ENCODE measurements at places on chromosomes 11 and 22.

- no peak for DNase-seq
These were observed 360.5 kb downstream of the DLG2 start for GRCh38 chr11:85266646-85267045.

DNA sequence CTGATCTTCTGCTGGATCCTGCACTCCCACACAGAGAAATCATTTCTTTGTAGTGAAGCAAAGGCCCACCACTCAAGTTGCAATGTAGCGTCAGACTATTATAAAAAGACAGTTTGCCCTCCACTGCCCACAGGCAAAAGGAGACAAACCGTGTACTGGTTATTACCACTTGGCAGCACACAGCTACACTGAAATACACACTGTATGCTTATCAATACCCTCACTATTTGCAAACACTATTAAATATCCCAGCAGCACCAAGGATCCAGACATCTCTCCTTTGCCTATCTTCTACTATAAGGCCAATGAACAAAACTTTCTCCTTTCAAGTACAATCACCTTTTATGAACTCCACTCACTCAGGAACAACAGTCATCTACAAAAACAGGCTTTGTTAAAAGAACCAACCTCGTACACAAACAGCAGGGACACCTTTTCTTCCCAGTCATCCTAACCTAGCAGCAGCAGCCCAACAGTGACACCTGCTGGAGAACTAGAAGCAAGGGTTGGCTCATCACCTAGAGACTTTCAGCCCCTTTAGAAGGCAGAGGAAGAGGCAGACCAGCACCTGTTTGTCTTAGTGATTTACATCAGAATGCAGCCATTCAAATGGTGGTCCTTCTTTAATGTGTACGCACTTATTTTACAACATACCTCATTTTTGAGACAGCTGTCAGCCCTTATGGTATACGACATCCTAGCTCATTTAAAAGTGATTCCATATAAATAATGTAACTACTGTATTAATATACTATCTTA lies 56.1 kb downstream of the AMBRA1 start:
- peak; percentile 61 for DNase-seq

DNA sequence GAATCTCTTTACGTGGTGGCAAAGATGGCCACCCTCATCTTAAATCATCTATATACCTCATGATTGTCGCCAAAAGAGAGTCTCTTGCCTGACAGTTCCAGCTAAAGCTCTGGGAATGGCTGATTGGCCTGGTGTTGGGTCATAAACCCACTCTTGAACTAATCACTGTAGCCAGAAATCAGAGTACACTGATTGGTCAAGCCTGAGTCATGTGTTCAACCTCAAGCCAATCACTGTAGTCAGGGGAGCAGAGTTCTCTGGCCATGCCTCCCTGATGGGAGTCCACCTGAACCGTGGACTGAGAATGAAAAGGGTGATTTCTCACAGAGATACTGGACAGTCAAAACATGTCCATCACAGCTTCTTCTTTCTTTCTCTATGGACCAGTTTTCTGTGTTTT lies 45.8 kb downstream of the RCN1 start:
- DNase-seq = no peak

GRCh38 chr22:39871008-39871798 lies 22.4 kb downstream of the ENTHD1 start:
- DNase-seq = no peak

- no peak for DNase-seq
These were observed 37.4 kb downstream of the DUSP8 start for GRCh38 chr11:1534682-1535081.

DNA sequence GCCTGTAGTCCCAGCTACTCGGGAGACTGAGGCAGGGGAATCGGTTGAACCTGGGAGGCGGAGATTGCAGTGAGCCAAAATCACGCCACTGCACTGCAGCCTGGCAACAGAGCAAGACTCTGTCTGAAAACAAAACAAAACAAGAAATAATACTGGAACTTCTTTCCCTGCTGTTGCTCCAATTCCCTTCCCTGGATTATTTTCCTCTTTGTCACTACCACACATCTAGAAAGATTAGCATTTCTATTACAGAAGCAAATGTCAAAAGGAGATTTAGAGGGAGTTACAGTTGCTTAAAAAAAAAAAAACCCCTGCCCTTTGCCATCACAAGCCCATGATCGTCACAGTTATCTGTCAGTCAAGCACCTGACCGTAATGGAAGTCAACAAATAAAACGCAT lies 17.7 kb upstream of the SCGB1D1 start:
- DNase-seq = no peak

- no peak for DNase-seq
These were observed 45.0 kb downstream of the PDE2A start for GRCh38 chr11:72629266-72629665.

- DNase-seq = no peak
These were observed 3.4 kb upstream of the TAB1 start for GRCh38 chr22:39395936-39396796.

- DNase-seq = no peak
These were observed 24.6 kb downstream of the MMP27 start for GRCh38 chr11:102680945-102681344.

DNA sequence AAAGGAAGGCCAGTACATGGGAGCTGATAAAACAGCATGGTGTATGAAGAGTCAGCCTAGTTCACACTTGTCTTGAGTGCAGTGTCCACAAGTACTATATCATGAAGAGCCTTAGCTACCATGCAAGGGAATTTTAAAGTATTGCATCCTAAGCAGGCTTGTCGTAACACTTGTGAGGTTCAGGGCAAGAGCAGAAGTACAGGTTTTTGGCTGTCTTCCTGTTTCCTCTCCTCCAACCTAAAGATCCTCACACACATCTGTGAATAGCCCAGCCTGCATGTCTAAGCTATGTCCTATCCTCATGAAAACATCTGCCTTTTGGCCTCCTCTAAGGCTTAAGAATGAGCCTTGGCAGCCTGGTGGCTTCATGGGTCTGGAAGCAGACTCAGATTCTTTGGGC lies 34.6 kb upstream of the TMEM123 start:
- DNase-seq = no peak

- DNase-seq = no peak
These were observed 126.3 kb upstream of the ASPHD2 start for GRCh38 chr22:26302726-26303125.

DNA sequence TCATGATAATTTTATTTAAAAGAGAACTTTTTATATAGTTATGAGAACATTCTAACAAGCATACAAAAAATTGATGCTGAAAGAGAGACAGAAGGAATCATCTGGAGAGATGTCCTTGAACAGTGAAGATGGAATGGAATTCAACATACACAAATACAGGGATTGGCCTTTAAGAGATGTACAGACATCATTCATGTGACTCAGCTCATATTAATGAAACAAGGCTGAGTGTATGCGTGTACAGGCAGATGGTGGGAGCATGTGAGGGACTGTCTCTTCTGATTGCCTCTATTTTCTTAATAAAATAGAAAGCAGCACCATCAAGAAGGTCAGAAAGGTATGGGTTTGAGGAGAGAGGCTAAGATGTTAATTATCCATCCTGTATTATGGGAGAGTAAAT lies 793.3 kb downstream of the CNTN5 start:
- no peak for DNase-seq

- DNase-seq = peak; percentile 64
These were observed 81.0 kb downstream of the BUD13 start for GRCh38 chr11:116691771-116692177.

DNA sequence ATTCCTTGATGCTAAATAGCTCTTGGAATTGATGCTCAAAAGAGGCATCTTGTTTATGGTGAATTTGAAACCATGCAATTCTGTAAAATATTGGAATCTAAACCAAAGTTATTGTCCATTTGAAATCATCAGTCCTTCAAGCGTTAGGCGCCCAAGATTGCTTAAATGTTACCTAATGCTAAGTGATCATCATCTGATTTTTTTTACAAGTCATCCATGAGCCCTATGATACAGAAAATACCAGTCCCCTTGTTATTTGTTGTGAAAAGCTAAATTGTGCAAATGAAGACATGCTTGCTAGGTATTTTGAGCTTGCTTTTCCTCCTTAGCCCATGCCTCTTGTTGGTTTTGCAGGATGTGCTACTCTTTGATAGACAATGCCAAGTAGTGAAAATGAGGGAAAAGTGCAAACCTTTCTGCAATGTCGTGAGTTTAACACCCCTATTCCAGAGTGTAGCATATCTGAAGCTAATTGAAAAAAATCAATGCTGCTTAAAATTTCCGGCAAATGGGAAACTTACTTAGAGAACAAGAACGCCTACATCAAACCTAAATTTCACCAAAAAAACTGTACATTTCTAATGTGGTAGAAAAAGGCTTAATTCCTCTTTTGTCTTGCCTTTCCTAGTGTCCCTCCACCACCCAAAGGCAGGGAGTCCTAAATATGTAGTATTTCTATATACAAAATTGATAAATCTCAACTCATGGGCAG lies 1.9 kb downstream of the GRK3 start:
- DNase-seq = no peak

DNA sequence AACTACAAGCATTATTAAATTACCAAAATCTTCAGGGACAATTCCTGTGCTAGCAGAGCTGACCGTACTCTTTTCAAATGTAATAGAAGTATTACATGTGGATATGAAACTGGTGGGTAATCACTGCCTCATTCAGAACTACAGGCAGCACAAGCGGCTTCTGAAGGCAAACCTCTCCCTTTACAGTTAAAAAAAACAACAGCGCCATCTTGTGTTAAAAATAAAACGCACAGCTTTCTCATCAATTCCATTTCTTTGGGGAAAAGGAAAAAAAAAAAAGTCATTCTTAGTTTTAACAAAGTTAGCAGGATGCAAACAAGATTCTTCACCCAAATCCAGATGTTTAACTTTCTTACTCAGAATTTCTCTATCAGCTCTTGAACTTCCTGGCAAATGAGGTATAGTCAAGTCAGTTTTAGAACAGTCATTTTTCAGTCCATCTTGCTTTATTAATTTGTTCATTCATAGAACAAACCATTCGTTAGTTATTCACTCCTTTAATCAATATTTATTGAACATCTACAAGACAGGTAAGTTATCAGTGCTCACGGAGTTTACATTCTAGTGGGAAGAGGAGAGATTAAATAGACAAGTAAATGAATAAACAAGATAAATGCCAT lies 331.8 kb upstream of the MPPED2 start:
- no peak for DNase-seq

- DNase-seq = no peak
These were observed 30.9 kb upstream of the FLI1 start for GRCh38 chr11:128662960-128663359.

- no peak for DNase-seq
These were observed 143.8 kb upstream of the NCAM1 start for GRCh38 chr11:112817376-112817775.

DNA sequence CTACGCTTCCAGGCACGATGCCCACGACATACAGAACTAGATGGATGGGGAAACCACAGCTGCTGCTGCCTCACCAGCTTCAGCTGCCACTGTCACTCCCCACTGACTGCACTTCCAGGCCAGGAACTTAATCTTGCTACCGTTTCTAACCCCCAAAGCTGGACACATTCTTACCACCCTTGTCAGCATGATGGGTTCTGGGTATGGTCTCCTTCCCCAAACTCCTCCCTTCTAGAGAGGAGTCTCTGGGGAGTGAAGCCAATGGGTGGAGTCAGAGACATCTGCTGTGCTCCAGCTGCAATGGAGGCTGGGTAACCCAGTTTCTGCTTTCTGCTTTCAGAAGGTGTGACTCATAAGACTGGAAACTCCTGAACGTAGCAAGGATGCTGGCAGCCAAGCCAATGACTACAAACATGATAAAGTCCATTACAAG lies 87.0 kb upstream of the THY1 start:
- peak; percentile 59 for DNase-seq

DNA sequence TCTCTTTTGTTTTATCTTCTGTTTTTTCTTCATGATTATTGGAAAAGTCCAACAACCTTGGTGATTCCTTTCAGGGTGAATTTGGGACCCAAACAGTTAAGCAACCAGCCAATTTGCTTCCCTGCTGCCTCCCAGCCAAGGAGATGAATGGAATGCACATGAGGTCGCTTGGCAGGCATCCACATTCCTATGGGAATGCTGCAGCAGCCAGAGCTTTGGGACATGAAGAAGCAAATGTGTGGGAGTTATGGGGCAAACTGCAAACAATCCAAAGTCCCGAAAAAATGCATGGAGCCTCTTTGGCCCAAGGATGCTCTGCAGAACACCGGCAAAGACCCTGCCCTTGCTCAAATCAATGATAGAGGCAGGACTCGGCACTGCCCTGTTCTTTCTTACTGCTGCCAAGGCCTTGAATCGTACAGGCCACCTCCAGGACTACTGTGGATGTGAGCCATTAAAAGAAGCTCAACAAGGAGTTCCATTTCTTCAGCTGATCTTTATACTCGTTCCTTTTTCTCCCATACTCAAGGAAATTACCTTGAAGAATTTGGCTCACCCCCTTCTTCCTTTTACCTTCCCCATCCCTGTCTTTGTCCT lies 117.3 kb upstream of the TEAD1 start:
- DNase-seq = no peak

DNA sequence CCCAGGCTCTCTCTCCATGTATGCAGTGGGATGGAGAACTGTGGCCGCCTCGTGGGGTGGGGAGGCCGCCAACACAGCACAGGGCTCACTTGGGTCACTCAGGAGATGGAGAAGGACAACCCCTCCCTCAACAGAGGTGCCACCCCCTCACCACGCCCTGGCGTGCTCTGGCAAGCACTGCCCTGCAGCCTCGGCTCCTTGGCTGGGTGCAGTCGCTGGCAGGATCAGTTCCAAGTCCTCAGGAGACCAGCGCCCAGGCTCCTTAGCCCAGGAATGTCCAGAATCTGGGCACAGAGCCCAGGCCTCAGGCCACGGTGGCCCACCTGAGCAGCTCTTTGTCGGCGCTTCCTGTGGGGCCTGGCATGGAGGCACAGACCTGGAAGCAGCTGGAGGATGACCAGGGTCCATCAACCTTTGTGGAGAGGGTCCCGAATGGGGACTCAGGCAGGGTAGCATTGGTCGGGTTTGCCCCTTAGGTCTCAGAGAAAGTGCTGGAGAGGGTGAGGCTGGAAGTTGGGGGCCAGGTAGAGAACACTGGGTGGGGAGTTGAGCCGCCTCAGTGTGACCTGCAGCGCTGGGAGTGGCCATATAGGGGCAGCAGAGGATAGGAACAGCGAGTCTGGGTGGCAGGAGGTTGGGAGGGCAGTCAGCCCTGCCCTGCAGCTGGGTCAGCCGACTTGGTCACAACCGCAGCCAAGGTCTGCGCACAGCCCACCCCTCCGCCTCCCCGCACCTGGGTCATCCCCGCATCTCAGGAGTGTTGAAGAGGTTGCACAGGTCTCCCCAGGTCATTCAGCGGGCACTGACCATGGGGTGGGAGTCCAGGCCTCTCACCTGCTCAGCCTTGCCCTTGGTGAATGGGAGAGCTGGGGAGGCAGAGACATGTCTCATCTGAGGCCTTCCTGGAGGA lies 8.2 kb downstream of the SUSD2 start:
- peak; percentile 38 for DNase-seq

DNA sequence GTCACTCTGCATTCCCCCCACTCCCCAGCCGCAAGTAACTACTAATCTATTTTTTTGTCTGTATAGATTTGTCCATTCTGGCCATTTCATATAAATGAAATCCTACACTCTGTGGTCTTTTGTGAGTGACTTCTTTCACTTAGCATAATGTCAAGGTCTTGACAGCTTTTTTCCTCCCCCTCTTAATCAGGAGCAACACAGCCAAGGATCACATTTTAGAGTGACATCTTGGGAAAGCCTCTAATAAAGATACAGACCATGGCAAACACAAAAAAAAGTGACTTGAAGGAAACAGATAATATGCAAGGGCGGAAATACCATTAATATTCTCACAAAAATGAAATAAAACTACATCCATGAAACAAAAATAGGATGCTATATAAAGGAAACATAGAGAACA lies 43.9 kb downstream of the RAB30 start:
- DNase-seq = no peak

GRCh38 chr11:2268729-2269600 lies 1.4 kb downstream of the ASCL2 start:
- DNase-seq = peak; percentile 81

- DNase-seq = no peak
These were observed 58.6 kb downstream of the DDIAS start for GRCh38 chr11:82959987-82960778.

Measured in stimulated activated CD4-positive, alpha-beta T cell treated with anti-CD3 and anti-CD28 coated beads, Interleukin-1b, Interleukin-23, amount 100 ng/mL, for 48 hours (primary cell).